ENCODE measurements at places on chromosomes 12 and 14.

DNA sequence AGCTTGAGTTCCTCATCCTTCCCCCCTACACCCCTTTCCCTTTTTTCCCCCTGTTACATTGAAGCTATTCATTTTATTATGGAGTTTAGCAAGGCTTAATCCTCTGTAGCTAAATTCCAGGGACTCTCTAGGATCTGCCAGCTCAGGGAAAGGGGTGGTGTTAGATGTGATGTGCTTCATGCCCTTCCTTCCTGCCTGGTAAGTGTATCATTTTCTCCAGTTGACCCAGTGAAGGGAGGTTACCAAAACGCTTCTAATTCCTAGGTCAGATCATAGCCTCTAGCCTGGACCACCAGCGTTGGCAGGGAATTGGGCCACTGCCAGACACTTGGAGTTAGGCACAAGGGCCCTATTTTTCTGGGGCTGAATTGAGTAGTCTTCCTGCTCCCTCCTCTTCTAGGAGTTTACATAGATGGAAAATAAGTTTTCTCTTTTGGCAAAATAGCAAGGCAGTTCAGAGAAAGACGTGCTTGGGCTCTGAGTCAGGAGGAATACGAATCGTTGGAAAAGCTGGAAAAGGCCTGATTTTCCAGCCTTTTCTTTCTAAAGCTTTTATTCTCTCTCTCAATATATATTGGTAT lies 88.3 kb downstream of the NPAS3 start:
- no peak for DNase-seq

DNA sequence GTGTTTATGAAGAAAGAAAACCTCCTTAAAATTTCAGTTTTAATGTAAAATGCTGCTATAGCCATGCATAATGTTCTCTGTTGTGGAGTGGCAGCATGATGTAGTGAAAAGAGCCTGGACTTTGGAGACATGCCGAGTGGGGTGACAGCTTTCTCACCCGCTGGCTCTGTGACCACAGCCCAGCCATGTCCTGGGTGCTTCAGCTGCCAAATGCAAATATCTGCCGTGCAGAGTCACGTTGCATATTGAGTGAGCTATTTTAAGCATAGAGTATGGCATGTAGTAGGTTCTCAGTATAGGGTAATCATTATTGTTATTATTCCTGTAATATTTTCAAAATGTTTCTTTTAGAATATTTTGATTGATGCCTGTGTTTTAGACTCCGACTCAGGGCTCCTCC lies 15.5 kb upstream of the TCTN2 start:
- no peak for DNase-seq

DNA sequence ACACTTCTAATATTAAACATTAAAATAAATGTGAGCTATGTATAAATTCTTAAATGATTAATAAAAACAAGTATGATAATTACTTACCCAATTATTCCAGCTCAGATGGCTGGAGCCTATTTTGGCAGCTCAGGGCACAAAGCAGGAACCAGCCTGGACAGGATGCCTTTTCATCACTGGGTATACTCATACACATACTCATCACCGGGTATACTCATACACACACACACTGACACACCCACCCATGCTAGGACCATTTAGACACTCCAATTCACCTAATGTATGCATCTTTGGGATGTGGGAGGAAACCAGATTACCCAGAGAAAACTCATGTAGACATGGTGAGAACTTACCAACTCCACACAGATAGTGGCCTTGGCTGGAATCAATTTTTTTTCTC lies 57.9 kb upstream of the CNOT2 start:
- DNase-seq = no peak

GRCh38 chr12:104372061-104372720 lies 68.7 kb downstream of the EID3 start:
- no peak for DNase-seq

- DNase-seq = no peak
Measured at GRCh38 chr12:94338006-94338794, 121.5 kb downstream of the CEP83 start.

DNA sequence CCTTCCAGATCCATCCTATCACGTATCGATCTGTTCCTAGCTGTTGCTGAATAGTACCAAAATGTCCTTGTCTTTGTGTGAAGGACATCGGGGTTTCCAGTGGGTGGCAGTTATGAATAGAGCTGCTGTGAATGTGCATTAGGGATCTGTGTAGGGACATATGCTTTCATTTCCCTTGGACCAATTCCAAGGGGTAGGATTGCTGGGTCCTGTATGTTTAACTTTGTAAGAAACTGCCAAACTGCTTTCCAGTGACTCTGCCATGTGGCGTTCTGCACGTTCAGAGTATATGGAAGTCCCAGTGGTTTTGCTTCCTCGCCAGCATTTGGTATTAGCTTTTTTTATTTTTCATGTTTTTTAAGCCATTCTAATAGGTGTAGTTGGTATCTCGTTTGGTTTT lies 28.6 kb downstream of the PACS2 start:
- DNase-seq = no peak

DNA sequence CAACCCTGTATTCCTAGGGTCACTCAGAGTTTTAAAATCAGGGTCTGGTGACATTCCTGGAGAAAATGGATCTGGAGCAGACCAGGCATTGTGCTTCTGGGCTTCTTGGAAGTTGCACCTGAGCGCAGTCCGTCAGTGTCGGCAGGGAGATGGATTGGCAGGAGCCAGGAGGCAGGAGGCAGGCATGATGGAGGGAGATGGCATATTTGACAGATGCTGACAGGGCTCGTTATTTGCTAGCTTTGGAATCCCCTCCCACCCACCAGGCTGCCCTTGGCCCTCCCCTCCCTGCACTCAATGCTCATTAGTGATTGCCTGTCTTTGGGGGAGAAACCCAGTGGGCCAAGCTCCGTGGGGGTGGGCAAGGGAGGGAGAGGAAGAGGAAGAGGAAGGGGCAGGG lies 4.7 kb downstream of the CISTR start:
- DNase-seq = no peak

- DNase-seq = no peak
Measured at GRCh38 chr12:49971141-49971540, 1.6 kb upstream of the AQP6 start.

- DNase-seq = no peak
Measured at GRCh38 chr14:101071493-101071906, 168.0 kb upstream of the RTL1 start.

- no peak for DNase-seq
Measured at GRCh38 chr14:63854330-63854729, 1.5 kb downstream of the SYNE2 start.

- DNase-seq = no peak
Measured at GRCh38 chr14:102574281-102575159, 17.9 kb upstream of the RCOR1 start.

GRCh38 chr14:93153121-93153520 lies 31.6 kb downstream of the MOAP1 start:
- no peak for DNase-seq

DNA sequence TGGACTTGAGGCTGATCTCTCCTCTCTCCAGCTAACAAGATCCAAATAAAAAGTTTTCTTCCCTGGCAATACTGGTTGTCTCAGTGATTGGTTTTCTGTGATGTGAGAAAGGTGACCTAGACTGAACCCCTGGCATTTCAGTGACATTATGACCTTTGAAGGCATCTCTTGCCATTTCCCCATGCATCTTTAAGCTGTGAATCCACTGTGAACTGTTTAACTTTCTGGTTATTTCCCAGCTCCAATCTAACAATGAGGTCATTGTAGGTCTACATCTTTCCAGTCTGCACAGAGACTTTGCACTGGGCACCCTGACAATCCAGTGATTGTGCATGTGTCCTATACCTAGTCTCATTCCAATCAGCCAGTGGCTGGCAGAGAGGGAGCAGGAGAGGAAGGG lies 155.9 kb upstream of the NUDT4 start:
- no peak for DNase-seq

DNA sequence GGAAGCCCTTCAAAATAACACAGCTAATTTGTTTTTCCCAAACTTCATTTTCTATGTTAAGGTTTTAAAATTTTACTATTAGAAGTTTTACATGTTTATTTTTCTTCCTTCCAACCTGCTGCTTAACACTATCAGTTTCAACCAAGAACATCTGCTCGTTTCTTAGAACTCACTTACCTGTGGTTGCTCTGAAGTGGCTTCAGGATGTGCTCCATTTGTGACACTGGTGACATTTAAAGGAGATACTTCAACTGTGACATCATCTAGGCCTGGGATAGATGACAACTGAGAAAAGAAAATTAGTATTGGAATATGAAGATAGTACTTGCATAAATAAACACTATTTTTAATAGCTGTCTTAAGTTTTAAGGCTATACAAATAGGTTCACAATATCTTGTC lies 17.9 kb downstream of the WASHC3 start:
- DNase-seq = no peak

- DNase-seq = no peak
Measured at GRCh38 chr12:129163461-129163860, 310.2 kb downstream of the GLT1D1 start.

- DNase-seq = no peak
Measured at GRCh38 chr12:95204141-95204866, 13.0 kb downstream of the FGD6 start.

DNA sequence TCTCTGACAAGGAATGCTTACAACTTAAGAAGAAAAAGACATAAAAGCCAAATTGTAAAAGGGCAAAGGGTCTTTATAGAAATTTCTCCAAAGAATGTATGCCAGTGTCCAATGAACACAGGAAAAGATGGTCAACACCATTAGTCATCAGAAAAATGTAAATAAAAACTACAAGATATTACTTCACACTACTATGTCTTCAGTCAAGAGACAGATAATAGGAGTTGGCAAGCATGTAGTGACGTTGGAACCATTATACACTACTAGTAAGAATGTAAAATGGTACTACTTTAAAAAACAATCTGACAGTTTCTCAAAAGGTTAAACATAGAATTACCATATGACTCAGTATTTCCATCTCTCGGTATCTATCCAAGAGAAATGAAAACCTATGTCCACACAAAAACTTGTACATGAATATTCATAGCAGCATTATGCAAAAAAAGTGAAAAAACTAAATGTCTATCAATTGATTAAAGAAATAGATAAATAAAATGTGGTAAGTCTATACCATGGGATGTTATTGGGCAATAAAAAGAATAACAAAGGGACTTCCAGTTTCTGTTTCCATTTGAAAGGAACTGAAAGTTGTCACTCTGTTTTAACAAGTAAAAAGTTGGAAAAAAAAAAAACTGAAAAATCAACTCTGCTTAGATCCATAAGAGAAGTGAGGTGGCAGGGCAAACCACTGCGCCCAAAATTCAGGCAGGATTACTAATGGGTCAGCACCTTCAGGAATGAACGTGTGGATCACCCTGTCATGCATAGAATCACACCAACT lies 69.8 kb downstream of the ALG10B start:
- no peak for DNase-seq

DNA sequence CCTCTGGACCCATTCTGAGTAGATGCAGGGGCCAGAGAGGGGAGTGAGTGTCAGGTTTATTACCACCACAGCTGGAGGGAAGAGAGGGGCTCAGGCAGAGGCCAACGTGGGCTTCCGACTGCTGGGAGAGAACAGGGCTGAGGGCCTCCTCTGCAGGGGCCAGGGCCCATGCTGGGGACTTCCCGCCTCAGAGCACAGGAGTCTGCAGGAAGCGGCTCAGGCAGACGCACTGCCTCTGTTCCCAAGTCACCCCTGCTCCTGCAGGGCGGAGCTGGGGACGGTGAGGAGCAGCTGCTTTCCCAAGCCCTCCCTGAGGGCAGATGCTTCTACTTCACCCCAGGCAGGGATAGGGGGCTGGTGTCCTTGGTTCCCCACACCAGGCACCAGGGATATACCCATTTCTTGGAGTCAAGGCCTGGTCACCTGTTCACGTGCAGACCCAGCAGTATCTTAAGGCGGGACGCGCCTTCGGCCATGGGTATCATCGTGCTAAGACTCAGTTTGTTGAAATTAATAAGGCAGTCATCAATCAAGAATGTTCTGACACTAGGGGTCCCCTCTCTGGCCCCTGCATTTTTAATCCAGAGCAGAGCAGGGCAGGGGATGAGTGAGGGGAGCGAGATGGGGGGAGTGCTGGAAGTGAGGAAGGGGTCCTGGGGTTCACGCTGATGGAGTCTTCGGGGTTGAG lies 100.0 kb downstream of the PIWIL1 start:
- no peak for DNase-seq

- no peak for DNase-seq
Measured at GRCh38 chr14:92551044-92551841, 37.7 kb downstream of the RIN3 start.

- no peak for DNase-seq
Measured at GRCh38 chr12:118398524-118398923, 22.2 kb downstream of the SUDS3 start.

DNA sequence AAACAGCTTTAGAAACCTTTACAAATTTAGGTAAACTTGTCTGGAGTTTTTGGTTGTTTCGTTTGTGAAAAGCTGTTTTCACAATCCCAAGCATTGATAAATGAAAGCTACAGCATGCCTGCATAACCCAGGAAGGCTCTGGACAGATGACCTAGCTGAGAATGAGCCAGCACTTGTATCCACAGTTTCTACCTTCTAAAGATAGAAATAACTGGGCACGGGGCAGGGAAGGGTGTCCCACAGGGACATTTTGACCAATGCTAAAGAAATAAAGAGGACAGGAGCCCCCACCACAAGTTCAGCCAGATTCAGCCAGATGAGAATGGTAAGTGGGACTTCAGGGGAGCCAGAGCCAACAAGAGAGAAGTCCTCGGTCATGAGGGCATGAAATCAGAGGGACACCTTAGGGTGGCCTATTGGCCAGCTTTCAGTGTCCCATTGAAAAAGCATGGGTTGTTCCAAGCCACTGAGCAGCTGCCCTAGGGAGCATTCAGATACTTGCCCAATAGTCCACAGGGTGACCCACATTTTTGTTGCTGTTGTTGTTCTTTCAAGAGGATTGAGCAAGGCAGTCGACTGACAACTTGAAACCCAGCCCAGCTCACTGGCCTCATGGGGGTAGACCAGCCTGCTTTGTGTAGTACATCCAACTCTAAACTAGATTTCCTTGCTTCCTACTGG lies 140.3 kb upstream of the NUDT4 start:
- no peak for DNase-seq

DNA sequence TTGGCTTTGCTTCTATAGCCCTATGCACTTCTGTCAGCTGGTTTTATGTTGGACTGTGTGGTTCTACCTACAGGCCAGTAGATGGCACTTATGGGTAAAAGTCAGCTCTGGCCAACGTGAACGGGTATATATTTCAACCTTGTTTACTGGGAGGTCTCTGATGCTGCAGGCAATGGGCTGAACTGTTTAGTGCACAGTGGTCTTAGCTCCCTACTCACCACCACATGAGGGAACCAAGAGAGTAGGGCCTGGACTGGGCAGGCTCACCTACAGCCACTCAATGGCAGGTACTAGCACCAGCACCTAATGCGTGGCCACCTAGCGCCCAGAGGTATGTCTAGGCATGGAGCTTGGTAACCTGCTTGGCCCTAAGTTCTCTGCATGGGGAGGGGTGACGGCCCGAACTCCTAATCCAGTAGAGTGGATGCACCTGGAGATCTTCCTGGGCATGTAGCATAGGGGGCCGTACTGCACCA lies 481.8 kb downstream of the TMEM117 start:
- DNase-seq = no peak

GRCh38 chr14:56482310-56482911 lies 97.2 kb upstream of the TMEM260 start:
- no peak for DNase-seq

- DNase-seq = no peak
Measured at GRCh38 chr14:100755649-100756048, 29.0 kb downstream of the DLK1 start.
